ENCODE measurements at places on chromosomes 5 and 9.

DNA sequence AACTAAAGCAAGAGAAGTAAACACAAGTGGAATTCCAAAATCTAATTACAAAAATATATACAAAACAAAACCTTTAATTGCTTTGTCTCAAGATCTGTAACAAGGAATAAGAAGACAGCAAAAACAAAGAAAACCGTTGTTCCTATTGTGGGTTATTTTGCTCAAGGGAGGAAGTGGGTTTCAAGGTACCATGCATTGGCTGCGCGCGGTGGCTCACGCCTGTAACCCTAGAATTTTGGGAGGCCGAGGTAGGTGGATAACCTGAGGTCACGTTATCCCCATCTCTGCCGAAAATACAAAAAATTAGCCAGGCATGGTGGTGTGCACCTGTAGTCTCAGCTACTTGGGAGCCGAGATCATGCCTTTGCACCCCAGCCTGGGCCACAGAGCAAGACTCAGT lies 12.1 kb upstream of the IQGAP2 start:
- DNase-seq: no peak

- DNase-seq: no peak
Observed at GRCh38 chr9:81542118-81542889, 147.0 kb downstream of the TLE1 start.

- peak; percentile 9 for DNase-seq
Observed at GRCh38 chr9:33719581-33720374, 75.6 kb upstream of the PRSS3 start.

DNA sequence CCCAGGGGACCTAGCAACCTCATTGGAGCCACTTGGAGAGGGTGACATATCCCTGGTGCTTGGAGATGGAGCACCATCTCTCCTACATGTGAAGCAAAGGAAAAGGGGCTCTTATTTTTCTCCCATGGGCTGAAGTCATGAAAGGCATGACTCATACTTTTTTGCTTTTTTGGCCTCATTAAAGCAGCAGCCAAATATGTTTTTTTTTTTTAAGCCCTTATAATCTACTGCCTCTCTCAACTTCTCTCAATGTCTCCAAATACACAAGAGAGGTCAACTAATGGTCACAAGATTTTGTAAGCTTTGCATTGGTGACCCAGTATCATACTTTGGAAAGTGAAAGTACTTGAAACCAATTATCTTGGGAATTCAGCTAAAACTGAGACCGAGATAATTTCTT lies 1.6 kb upstream of the CFAP90 start:
- no peak for DNase-seq

DNA sequence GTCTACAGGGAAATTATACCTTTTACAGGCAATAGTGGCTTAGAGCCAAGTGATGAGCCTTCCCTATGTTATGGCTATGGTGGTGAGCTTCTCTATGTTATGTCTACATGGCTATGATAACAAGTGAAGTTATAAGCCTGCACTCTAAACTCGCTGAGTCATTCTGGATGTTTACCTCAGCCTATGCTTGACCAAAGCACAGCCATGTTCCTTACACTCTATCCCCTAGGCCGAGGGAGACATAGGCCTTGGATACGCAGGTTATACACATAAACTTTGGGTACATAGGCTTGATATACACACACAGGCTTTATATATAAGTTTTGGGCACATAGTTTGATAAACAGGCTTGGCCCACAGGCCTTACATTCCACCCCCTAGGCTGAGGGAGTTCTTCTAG lies 13.8 kb downstream of the DMAC1 start:
- no peak for DNase-seq

DNA sequence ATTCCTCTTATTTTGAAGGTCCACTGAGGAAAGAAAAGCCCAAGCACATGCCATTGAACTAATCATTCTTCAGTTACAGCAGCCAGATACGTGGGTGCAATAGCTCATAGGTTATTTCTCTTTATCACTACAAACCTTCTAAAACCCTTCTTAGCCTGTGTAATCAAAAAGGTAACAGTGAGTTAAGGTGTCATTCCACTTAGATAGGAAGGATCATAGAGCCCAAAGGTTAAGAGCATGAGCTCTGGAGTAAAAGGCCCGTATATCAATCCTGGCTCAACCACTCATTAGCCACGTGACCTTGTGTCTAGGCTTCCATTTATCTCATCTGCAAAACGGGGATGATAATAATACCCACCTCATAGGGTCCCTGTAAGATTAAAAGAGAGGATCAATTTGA lies 2.7 kb downstream of the GPX8 start:
- no peak for DNase-seq

- DNase-seq: no peak
Observed at GRCh38 chr5:111779260-111779921, 22.4 kb upstream of the NREP start.

GRCh38 chr5:1133510-1134201 lies 21.8 kb upstream of the SLC12A7 start:
- no peak for DNase-seq

DNA sequence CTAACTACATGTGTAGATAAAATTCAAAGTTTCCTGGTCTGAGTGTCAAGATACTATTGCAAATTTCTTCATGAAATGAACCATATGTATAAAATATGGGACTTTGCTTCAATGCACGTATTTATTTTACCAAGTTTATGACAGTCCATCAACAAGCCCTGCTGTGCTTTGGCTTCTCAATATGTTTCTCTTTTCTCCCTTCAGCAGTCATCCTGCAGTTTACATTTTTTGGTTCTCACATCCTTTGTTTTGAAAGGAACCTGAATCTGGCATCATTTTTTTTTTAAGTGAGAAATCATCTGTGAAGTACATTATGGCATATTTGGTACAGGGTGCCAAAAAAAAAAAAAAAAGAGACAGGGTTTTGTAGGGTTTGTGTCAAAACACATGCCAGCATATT lies 65.1 kb downstream of the YIPF5 start:
- DNase-seq: no peak

GRCh38 chr9:128253140-128253990 lies 22.4 kb downstream of the GOLGA2 start:
- no peak for DNase-seq

All from mammary epithelial cell (primary cell).